ENCODE measurements at places on chromosomes 1 and 21.

DNA sequence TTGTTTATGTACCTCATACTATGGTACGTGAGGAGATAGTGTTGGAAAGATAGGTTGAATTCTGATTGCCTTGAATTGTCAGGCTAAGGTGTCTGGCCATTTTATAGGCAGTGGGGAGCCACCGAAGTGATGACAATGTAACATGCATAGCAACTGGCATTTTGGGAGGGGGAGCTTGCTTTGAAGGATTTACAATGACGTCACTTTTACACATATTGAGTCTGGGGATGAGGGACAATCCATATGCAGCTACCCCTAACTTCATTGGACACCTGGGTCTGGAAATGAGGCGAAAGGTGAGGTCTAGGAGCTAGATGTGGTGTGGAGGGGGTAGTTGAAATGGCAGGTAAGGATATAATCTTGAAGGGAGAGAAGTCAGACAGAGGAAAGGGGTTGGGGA is 7.7 kb upstream of the CACNA1E start:
- no peak for DNase-seq

DNA sequence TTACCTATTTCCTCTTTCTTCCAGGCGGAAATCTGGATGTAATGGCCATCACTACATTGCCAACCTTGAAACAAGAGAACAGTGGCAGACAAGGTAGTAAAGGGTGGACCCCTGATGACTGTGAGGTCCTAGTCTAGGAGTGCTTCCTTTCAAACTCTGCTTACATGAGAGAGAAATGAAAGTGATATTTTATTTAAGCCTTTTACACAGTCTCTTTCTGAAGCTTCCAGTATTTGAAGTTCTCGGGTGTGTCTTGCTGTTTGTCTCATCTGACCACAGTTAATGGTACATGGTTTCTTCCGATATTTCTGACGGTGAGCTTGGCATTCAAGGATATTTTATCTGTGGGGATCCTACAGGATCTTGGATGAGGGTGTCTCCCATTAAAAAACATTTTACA is 215.2 kb downstream of the SLC45A1 start:
- no peak for DNase-seq

GRCh38 chr1:101854271-101854670 is 142.5 kb downstream of the OLFM3 start:
- no peak for DNase-seq

DNA sequence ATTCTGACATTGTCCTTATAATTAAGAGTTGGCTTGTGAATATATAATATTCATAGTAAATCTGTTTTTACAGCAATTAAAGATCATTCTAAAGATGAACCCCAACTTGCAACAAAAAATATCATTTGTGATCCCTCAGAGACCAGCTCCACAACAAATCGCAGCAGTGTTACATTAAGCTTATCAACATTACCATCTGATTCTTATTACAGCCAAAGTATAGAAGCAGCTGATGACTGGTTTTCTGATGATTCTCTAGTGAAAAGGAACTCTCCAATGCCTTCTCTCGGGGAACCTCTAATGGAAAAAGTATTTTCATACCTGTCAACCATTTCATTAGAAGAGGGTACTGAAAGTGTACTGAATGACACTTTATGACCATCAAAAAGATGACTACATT is 45.4 kb downstream of the C1orf185 start:
- no peak for DNase-seq

GRCh38 chr1:205933671-205934618 is 9.3 kb downstream of the SLC26A9 start:
- DNase-seq: no peak

GRCh38 chr1:218671573-218671972 is 326.4 kb downstream of the TGFB2 start:
- no peak for DNase-seq

DNA sequence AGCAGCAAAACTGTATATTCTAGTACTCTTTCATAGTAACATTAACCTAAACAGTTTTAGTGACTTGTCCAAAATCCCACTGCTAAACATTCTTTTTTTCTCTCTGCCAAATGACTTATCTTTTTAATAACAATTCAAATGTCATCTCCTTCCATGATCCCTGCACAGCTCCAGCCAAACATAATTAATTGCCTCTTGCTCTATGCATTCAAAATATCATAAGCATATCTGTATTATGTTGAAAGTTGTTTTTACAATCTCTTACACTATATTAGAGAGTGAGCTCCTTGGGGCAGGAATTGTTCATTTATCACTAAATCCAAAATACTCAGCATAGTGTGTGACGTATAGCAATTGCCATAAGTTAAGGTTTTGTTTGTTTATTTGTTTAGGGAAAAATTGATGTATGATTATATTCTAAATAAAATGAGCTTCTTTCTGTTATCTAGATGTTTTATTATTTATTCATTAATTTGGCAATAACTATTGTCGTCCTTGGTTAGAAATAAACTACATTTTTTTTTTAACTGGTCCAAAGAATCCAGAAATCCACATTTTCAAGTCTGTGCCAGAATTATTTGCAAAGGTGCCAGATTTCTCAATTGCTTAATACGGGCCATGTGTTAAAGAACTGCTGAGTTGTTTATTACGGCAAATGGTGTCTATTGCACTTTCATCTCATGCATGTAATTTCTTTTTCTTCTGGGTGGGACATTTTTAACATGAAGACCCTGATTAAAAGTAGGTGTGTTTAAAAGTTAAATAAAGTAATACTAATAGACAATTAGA is 577.2 kb upstream of the ZRANB2 start:
- DNase-seq: no peak

GRCh38 chr1:205301205-205301821 is 20.2 kb downstream of the NUAK2 start:
- DNase-seq: peak; percentile 68

DNA sequence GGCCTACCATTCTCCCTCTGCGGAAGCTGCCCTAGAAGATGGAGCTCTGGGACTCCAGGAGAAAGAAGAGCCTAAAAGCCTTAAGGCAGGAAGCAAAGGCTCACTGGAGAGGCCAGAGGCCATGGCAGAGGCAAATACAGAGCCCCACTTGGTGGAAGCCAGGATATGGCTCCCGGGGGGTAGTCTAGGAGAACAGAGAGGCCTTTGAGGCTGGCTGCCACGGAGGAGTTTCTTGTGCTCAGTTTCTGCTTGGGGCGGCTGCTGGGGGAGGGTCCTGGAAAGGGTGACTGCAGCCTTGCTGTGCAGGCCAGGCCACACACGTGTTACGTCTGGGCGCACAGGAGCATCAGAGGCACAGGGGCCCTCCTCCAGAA is 5.4 kb downstream of the CC2D1B start:
- no peak for DNase-seq

DNA sequence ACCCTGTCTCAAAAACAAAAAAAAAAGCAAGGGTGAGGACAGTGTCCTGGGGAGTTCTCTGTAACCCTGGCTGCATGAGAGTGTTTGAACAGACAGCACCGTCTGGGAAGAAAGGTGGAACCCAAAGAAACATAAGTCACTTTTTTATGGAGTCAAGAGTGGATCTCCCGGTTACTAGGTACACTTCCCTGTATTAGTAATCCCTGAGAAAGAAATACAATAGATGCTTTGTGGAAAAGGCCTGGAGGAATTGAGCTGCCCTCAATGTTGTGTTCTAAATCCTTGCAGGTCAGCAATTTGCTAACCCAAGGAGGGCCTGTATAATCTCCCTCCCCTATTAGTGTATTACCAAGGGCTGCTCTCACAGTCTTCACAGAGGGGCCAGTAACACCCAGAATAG is 16.6 kb downstream of the DEGS1 start:
- no peak for DNase-seq

DNA sequence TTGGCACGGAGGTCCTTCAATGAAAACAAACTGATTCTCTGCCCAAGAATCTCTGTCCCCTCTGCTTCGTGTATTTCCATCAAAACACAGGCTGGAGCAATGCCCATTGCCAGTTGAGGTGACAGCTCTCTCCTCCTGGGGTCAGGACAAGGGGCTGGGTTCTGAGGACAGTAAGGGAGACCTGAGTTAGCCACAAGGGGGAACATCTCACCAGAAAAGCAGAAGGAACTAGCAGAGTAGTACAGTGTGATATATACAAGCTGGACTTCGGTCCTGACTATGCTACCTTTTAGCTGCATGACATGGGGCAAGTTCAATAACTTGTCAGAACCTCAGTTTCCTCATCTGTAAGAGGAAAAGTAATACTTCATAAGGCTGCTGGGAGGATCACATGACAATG is 50.3 kb downstream of the SYT2 start:
- DNase-seq: no peak

DNA sequence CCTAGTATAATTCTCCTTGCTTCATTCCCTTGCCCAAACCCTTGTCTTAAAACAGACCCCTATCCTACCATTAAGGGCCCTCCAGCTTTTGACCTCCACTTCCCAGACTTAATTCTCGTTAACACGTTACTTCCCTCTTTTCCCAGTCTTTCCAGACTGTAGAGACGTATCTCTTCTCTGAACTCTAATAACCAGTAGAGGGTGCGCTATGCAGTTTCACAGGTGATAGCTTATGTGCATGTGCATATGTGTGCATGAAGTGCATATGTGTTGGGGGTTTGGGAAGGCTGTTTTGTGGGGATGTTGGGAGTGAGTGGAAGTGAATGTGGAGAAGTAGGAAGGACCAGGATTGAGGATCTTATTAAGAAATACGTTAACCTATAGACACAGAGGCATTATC is 78.1 kb upstream of the CCDC190 start:
- no peak for DNase-seq

DNA sequence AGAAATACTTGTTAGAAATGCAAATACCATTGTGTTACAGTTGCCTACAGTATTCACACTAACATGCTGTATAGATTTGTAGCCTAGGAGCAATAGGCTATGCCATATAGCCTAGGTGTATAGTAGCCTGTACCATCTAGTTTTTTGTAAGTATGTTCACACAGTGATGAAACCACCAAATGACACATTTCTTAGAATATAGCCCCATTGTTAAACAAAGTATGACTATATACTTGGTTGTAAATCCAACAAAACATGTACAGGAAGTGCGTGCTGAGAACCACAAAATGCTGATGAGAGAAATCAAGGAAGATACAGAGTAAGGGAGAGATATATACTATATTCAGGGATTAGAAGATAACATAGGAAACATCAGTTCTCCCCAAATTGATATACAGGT is 92.2 kb downstream of the POU2F1 start:
- DNase-seq: no peak

DNA sequence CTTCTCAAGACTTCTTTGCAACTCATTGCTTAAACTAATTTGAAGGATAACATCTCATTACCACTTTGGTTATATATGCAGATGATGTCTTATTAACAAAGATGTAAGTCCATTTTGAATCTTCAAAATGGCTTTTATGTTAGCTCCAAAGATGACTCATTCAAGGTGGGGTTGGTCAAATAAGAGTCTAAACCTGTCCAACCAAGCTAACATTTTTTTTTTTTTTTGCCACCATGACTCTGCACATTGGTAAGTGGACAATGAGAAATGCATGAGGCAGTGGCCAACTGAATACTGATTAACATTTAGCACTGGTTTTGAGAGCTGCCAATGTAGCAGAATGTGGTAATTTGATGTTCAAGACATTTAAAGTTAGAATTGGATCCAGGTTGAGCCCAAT is 278 bp upstream of the KRTAP27-1 start:
- DNase-seq: no peak

- no peak for DNase-seq
Measured at GRCh38 chr1:24972221-24972914, 42.3 kb upstream of the RUNX3 start.

- no peak for DNase-seq
Measured at GRCh38 chr1:162627662-162628296, 4.5 kb upstream of the DDR2 start.

GRCh38 chr1:89088572-89088971 is 23.6 kb upstream of the GBP1 start:
- DNase-seq: no peak

DNA sequence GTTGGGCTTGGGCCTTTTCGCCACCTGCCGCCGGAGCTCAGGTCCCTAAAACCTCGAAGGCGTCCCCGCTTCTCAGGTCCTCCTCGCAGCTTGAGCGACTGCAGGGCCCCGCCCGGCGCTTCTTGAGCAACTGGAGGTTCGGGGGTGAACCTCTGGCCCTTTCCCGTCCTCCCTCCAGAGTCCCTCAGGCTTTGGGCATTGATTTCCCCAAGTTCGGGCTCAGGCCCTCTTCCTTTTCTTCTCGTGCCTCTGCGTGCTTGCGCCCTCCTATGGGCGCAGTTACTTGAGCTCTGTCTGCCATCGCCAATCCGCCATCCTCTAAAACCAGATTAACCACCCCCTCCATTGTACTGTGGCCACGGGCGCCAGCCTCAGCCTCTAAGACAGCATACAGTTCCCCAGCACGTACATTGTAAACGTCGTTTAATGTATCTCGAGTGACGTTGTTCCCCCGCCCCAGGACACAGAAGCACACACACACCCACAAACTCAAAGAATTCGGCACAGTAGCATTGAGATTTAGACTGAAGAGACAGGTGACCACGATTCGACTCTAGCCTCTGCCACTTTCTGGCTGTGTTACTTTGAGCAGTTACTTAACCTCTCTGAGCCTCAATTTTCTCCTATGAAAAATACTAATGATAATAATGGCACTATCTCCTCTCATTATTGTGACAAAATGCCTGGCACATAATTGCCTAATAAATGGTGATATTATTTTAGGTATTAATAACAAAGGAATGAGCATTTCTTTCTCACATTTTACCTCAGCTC is 22.6 kb downstream of the BTG2 start:
- DNase-seq: peak; percentile 68

GRCh38 chr1:109267743-109268300 is 15.1 kb downstream of the PSRC1 start:
- DNase-seq: no peak

DNA sequence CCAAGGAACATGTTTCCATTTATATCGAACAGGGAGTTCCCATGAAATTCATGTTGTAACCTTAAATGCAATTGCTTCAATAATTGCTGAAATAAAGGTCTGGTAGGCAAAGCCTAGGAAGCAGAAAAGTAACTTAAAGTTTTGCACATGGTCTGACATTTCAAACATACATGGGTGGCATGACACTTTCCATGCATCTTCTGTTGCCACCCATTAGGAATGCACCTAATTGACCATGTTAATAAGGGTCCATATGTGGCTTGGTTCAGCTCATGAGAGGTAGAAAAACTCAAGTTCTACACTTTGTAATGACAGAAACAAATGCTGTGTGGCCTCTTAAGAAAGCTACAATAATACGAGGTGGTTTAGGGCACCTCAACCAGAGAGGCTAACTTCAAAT is 72.0 kb upstream of the GORAB start:
- DNase-seq: no peak

DNA sequence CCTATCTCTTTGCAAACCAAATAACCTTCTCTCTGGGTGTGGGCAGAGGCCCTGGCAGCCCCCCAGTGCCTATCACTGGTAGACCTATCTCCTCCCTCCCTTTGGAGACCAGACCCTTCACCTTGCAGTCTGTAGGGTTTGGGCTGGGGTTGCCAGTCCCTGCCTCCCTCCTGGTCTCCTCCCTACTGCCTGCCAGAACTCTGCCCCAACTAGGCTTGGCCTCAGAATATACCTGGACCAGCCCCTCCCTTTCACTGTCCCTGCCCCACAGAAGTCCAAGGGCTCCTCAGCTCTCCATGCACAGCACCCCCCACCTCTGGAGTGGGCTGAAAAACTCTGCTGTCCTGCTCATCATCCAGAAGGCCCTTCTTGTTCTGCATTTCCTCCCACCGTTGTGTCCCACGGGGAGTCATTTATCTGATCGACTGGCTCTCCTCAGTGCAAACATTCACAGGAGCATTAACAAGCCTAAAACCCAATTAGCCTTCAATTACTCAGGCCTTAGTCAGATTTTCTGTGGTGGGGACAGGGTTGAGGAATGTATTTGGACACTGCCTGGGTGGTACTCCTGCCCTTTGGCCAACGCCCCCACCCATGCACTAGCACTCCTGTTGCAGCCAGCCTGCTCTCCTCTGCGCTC is 27.7 kb upstream of the DMBX1 start:
- no peak for DNase-seq

GRCh38 chr1:36835696-36836095 is 198.6 kb downstream of the GRIK3 start:
- DNase-seq: peak; percentile 87

All from NCI-H2029 treated with DMSO at 0.1 percent for 48 hours (cell line).